ENCODE measurements at places on chromosomes 5 and 9.

GRCh38 chr5:104412649-104413240 lies 850.2 kb upstream of the NUDT12 start:
- H3K4me3 ChIP-seq, result no peak overlapping the region
- H3K36me3 ChIP-seq, result no peaks in the 10 kb centered on the region
- peak; percentile 43 for DNase-seq
- no peaks in the 10 kb centered on the region for H3K27me3 ChIP-seq
- H3K27ac ChIP-seq, result no peak overlapping the region

GRCh38 chr9:109328978-109329637 lies 8.2 kb upstream of the EPB41L4B start:
- no peaks in the 10 kb centered on the region for H3K27me3 ChIP-seq
- no peaks in the 10 kb centered on the region for H3K36me3 ChIP-seq
- no peak overlapping the region for H3K27ac ChIP-seq
- H3K4me3 ChIP-seq, result no peak overlapping the region
- peaks cover 17% of the 10 kb centered on the region for H3K4me1 ChIP-seq
- no peak for DNase-seq

DNA sequence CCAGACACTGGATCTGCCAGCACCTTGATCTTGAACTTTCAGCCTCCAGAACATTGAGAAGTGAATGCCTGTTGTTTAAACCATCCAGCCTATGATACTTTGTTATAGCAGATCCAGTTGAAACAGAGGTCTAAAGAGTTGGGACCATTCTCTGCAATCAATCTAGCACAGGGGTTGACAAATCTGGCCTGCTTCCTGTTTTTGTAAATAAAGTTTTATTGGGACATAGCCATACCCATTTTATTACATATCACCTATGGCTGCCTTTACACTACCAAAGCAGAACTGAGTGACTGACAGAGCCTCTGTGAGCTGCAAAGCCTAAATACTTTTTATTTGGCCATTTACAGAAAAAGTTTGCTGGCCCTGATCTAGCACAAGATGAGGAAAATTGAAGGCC lies 62.0 kb downstream of the BARX1 start:
- no peak for DNase-seq
- peaks cover 4% of the 10 kb centered on the region for H3K27me3 ChIP-seq
- no peaks in the 10 kb centered on the region for H3K4me1 ChIP-seq
- peaks cover 13% of the 10 kb centered on the region for H3K36me3 ChIP-seq
- H3K4me3 ChIP-seq, result no peak overlapping the region

DNA sequence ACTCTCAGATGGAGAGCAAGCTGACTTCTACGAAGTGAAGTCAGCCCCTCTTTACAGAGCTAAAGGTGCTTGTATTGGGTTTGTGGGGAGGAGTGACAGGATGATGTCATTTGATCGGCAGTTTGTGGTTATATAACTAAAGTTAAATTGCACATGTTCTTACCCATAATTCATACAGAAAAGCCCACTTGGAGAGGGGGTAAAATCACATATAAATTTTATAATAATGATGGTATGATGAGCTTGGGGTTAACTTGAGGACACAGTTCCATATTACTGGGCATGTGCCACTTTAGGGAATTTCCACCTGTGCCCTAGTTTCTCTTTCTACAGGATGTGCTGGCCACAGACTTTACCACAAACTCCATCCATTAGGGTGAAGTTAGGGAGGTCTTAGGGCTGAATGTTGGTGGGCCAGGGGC lies 1178.6 kb upstream of the CDH9 start:
- H3K27ac ChIP-seq, result no peak overlapping the region
- DNase-seq, result no peak
- no peak overlapping the region for H3K4me3 ChIP-seq
- H3K36me3 ChIP-seq, result no peaks in the 10 kb centered on the region

GRCh38 chr9:123825342-123826060 lies 104.4 kb downstream of the DENND1A start:
- peaks cover 22% of the 10 kb centered on the region for H3K4me1 ChIP-seq
- no peaks in the 10 kb centered on the region for H3K27me3 ChIP-seq
- no peak overlapping the region for H3K4me3 ChIP-seq
- H3K36me3 ChIP-seq, result peaks cover 30% of the 10 kb centered on the region
- no peak overlapping the region for H3K27ac ChIP-seq
- no peak for DNase-seq

- no peak overlapping the region for H3K4me3 ChIP-seq
- no peak for DNase-seq
- H3K36me3 ChIP-seq, result peaks cover 10% of the 10 kb centered on the region
- H3K4me1 ChIP-seq, result peaks cover 22% of the 10 kb centered on the region
- H3K27ac ChIP-seq, result no peak overlapping the region
- no peaks in the 10 kb centered on the region for H3K27me3 ChIP-seq
Measured at GRCh38 chr5:132473019-132473531, 17.5 kb downstream of the IRF1 start.

- H3K27ac ChIP-seq, result peak overlapping the region; percentile 93
- peaks cover 20% of the 10 kb centered on the region for H3K27me3 ChIP-seq
- DNase-seq, result peak; percentile 61
Measured at GRCh38 chr5:54309691-54310432, 511 bp downstream of the ARL15 start.
